ENCODE measurements at places on chromosomes 2 and 18.

GRCh38 chr2:134177351-134177931 lies 76.4 kb upstream of the MGAT5 start:
- no peak for DNase-seq

- DNase-seq: no peak
These were observed 123.1 kb upstream of the CYP26B1 start for GRCh38 chr2:72270556-72271275.

- no peak for DNase-seq
These were observed 1.0 kb upstream of the MAP4K4 start for GRCh38 chr2:101696272-101697123.

GRCh38 chr2:46424937-46425336 lies 54.4 kb upstream of the TMEM247 start:
- DNase-seq: no peak

GRCh38 chr2:223055140-223055539 lies 3.1 kb downstream of the KCNE4 start:
- DNase-seq: no peak

DNA sequence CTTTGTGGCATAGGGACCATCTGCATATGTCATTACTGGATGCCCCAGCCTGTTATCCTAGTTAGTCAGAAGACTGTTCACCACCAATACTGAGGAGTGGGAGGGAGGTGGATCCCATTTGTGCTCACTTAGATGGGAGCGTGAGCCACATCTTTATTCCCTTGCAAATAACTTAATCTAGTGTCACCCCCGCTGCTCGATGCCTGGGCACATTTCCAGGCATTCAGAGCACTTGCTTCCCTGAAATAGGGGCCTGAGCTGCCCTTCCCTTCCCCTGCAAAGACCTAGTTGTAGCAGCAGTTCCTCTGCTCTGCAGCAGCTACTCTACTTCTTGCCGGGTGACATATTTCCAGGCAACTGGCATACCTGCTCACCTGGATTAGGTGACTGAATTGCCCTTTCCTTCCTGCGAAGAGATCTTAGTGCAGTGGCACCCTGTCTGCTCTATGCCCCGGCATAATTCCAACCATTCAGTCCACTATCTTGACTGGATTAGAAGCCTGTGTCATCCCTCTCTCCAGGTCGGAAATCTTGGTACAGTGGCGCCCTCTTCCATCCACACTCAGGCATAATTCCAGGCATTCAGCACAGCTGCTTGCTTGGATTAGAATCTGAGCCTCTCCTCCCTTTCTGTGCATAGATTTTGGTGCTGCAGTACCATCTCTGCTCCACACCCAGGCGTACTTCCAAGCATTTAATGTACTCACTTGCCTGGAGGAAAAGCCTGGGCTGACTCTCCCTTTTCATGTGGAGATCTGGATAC lies 1389.1 kb upstream of the TMEFF2 start:
- no peak for DNase-seq

GRCh38 chr2:192593561-192593960 lies 398.8 kb upstream of the TMEFF2 start:
- DNase-seq: no peak

Data from K562 (cell line).